ENCODE measurements at places on chromosomes 16 and 17.
A peak's percentile ranks its signal among the peaks of the same experiment; 100 is the strongest.

GRCh38 chr16:55559233-55559632 lies 7.3 kb upstream of the CAPNS2 start:
- no peak for DNase-seq

GRCh38 chr16:86848821-86849220 lies 270.5 kb downstream of the FOXL1 start:
- no peak for DNase-seq

GRCh38 chr17:15351925-15352324 lies 10.5 kb upstream of the TEKT3 start:
- no peak for DNase-seq

- peak; percentile 21 for DNase-seq
These were observed 103.6 kb upstream of the C16orf82 start for GRCh38 chr16:26963109-26963508.

DNA sequence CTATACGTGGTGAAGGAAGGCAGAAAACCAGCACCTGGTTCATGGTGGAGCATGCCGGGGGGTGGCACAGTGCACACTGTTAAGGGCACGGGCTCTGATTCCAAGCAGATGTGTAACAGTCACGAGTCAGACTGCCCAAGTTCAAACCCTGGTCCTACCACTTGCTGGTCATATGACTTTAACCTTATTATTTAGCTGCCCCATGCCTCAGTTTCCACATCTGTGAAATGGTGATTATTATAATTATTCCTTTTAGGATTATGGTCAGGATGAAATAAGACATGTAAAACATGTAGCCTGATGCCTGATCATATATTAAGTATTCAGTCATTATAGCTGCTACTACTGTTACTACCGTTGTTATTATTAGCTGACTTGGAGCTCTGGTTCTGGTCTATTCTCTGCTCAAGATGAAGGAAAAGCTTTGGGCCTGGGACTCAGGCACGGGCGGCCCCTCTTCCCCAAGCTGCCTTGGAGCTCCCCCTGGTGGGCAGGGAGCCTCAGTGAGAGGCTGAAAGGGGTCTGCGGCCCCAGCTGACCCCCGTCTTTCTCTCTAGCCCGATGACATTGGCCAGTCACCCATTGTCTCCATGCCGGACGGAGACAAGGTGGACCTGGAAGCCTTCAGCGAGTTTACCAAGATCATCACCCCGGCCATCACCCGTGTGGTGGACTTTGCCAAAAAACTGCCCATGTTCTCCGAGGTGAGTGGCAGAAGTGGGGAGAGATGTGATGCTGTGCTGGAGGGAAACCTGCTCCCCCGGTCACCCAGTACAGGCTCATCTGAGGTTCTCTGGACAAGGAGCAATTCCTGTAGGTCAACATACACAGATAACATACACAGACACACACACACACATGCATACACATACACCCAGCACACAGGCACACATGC lies 14.0 kb downstream of the NR1D1 start:
- DNase-seq, result peak; percentile 45

DNA sequence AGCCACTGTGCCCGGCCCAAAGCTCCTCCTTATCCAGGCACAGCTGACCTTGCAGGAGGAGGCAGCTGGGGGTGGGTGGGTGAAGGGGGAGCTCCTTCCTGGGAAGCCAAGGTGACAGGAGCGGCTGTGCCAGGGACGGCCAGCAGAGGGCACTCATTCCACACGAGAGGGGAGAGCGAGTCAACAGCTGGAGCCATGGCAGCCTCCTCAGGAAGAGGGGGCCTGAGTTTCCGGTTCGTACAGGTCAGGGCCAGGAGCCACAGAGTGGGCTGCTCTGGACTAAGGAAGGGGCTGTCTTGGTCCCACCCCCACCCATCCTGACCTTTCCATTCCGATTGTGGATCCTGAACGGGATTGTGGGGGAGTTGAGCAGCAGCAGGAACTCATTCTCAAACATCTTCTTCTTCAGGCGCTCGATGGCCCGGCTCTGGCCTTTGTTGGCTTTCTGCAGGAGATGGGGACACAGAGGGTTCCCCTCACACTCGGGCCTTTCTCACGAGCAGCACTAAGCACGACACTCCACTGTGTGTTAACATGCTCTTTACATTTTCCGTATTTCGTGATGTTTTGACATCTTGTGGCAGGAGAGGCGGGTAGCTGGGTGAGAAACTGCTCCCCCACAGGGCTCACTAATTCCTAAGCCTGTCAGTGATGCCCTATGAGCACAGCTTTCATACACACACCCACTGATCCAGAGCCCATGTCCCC lies 61.6 kb downstream of the TIMM22 start:
- peak; percentile 50 for DNase-seq

- DNase-seq, result no peak
These were observed 550.0 kb downstream of the CDH13 start for GRCh38 chr16:83176802-83177201.

DNA sequence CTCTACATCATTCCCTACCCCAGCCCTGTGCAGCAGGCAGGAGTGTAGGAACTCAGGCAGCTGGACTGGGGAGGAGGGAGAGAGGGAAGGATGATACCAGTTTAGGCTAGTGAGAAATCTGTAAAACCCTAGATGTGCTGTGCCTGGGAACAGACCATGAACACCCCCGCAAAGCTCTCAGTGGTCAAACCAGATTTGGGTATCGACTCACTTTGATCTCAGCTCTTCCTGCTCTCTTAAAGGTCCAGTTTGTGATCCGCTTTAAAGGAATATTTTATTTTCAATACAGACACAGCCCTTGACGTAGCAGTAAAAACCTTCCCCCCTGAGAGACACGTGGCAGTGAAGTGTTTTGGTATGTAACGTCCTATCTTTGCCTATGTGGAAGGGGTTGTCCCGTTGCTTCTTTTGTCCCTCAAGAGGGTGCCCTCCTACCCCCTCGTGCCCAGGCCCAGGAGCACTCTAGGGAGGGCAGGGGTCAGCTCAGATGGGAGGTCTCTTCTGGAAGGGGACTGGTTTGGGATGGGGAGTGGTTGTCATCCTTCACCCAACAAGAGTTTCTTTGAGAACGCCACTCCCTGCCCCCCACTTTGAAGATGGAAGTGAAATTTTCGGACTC lies 19.3 kb upstream of the TBX2 start:
- no peak for DNase-seq

- no peak for DNase-seq
These were observed 74.7 kb downstream of the BMERB1 start for GRCh38 chr16:15509051-15509592.
